Activated CD8-positive, alpha-beta memory T cell treated with anti-CD3 and anti-CD28 coated beads for 48 hours (primary cell): ENCODE measurements at places on chromosomes 5 and 9.

DNA sequence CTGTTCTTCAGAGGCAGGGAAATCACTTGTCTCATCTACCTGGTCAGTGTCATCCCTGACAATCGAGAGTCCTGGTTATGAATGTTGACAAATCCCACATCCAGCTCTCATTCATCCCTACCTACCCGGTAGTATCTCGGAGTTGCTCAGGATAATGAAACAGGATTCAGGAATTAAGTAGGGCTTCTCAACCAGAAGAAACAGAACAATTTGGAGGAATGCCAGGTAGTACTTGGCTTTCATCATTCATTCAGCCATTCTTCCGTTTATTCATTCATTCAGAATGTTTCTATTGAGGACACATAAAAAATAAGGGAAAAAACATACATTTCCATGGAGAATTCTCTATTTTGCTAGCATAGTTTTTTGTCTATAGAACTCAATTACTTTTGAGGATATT is 195.0 kb downstream of the ARHGEF28 start:
- DNase-seq: no peak

GRCh38 chr5:171152382-171152781 is 156.7 kb upstream of the TLX3 start:
- no peak for DNase-seq

DNA sequence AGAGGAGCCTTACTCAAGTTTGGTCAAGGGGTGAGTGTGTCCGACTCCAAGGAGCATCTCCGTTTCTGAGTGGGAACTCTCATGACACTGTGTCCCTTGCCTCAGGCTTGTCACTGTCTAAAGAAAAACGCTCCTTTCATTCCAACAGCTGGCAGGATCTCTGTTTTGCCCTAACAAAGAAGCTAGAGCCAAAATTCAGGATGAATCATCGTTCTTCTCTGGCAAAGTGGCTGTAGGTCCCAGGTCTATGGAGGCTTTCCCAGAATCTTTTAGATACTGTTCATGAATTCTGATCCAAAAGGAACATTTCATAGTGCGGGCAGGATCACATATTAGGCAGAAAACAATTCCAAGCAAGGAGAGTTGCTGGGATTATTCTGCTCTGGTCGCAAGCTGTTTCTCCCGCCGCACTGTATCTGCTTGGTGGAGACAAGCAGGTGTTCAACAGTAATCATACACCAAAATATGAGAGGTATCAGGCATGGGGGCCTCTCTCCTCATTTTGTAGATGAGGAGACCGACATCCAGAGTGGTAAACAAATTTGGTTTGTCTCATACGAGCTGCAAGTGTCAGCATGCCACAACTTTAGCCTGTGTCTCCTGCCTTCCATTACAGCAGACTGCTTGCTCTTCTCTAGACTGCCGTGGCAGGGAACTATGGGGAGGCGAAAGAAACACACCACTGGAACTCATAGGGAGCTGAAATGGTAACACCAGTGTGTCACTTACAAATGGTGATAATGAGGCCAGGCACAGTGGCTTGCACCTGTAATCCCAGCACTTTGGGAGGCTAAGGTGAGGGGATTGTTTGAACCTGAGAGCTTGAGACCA is 72.6 kb downstream of the ENTREP1 start:
- no peak for DNase-seq

DNA sequence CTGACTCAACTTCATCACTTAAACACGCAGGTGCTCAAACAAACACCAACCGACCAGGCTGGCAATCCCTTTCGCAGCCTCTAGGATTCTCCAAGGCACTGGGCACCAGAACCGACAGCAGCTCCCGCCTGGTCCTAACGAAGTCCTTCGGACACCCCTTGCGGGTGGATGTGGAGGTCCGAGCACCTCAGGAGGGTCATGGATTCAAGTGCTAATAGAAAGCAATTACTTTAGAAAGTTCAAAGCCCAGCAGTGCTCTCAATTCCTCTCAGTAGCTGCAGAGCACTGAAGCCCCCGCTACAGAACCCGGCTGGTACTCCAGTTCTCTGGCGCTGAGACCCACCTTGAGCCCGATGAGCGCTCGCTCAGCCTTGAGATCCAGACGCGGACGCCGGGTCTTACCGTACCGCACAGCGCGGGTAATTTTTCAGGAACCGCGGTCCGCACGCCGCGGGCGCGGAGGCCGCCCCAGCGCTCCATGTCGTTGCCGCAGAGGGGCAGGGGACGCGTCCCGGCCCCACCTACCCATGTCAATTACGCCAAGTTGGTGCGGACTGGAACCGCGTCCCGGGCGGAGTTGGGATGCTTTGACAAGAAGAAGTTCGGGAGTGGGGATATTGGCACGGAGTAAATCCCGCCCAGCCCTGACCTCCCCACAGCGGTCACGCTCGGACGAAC is 638 bp downstream of the MARCHF3 start:
- peak; percentile 10 for DNase-seq

DNA sequence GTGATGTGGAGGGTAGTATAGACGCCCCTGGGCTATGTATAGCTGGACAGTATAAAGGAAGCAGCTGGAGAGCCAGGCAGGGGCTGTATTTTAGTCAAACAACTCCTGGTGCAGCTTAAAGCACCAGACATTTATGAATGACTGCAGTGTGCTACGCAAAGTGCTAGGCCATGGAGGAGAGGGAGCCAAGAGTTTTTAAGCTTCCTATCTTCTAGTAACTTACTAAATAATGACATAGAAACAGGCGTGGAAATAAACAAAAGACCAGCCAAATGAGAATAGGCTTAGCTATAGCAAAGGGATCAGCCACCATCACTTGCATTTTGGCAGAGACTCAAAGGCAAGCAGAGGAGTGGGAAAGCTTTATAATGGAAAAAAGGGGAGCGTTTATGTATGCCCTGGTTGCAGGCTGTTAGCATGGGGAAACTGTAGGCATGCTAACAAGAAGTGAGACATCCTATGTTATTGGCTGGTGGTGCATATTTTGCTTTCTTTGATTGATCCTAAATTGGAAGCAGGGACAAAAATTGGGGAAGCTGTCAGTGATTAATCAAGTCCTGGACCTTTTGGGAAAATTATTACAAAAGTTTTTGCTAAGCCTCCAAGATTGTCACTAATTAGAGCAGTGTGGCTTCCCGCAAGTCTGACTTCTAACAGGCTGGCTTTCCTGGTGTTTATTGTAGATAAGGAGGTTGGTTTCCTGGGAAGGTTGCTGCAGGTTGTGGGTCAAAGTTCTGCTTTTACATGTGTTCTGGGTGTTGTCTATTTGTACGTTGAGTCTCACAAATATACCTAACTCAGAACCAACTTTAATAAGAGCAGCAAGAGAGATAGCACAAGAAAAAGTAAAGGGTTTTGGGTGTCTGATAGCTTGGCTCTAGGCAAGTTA is 46.6 kb downstream of the RAB3C start:
- no peak for DNase-seq
